Thoracic aorta (tissue), 2 donors: ENCODE measurements at places on chromosomes 11 and 22. TPM values are rescaled to one million over a fixed set of nuclear protein-coding genes. Genes with fewer than 3 reads are reported as not detected.

- H3K27ac ChIP-seq, result no peak overlapping the region
- no peak overlapping the region for H3K4me3 ChIP-seq
- no peaks in the 10 kb centered on the region for H3K36me3 ChIP-seq
- peaks cover 12% of the 10 kb centered on the region for H3K4me1 ChIP-seq
These were observed 90.0 kb downstream of the CCDC81 start for GRCh38 chr11:86464509-86465221.

DNA sequence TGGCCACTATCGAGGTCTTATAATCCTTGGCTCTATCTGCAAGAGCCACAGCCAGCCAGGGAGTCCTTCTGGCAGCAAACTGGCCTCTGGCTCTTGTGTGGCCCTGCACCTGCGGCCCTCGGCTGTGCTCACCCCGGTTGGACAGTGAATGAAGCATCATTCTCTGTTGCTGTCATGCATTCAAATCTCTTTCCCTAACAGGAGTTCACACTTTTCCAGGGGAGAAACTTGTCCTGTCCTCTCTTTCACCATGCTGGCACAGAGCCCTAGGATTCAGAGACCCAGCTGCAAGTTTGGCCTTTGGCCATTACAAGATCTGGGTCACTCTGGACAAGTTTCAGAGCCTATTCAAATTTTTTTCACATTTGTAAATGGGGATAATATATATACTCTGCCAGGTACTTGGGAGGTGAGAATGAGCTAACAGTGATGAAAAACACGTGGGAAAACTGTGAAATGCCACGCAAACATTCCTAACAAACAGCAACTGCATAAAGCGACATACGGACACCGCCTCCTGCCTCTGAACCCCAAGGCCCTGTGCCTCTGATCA is 34.2 kb downstream of the TMEM184B start:
- H3K4me1 ChIP-seq, result peaks cover 17% of the 10 kb centered on the region
- no peak overlapping the region for H3K4me3 ChIP-seq
- peaks cover 10% of the 10 kb centered on the region for H3K36me3 ChIP-seq
- peak overlapping the region; percentile 79 for H3K27ac ChIP-seq
- H3K27me3 ChIP-seq, result no peaks in the 10 kb centered on the region
- DNase-seq, result no peak

DNA sequence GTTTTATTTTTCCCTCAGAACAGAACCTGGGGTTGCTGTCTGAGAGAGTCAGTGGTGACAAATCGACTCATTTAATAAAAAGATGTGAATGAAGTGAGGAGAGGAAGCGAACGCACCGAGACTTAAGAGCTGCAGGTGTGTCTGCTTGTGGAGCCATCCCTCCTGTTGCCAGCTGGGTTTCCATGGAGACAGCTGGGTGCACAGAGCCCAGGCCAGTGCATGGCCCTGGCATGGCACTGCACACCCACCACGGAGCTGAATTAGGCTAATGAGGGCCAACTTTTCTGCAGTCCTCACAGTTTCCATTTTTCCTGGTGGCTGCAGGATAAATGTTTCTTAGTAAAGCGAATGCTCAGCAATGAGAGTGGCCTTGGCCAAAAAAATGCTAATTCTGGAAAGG is 750.2 kb downstream of the OPCML start:
- H3K27ac ChIP-seq, result no peak overlapping the region
- no peaks in the 10 kb centered on the region for H3K27me3 ChIP-seq
- H3K4me3 ChIP-seq, result no peak overlapping the region
- H3K36me3 ChIP-seq, result no peaks in the 10 kb centered on the region
- DNase-seq, result no peak
- no peaks in the 10 kb centered on the region for H3K4me1 ChIP-seq

DNA sequence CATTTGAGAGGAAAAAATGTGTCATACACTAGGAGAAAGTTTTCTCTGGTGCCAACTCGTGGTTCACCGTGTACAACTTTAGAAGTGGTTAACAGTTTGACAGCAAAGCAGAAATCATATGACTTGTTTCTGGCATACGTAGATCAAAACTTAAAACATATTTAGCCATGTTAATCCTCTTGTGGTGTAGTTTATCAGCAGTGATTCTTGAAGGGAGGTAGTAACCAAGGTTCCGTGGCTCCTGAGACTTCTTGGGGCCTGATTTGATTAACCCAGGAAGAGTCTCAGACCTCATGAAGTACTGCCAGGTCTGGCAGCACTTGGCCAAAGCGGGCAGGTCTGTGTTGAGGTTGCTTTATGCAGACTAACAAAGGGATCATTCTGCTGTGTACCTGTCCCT is 40.5 kb downstream of the SREBF2 start:
- no peaks in the 10 kb centered on the region for H3K4me1 ChIP-seq
- H3K4me3 ChIP-seq, result no peak overlapping the region
- DNase-seq, result no peak
- peaks cover 41% of the 10 kb centered on the region for H3K36me3 ChIP-seq
- H3K27ac ChIP-seq, result no peak overlapping the region

Gene RBMXL2
- total RNA-seq, result not detected

DNA sequence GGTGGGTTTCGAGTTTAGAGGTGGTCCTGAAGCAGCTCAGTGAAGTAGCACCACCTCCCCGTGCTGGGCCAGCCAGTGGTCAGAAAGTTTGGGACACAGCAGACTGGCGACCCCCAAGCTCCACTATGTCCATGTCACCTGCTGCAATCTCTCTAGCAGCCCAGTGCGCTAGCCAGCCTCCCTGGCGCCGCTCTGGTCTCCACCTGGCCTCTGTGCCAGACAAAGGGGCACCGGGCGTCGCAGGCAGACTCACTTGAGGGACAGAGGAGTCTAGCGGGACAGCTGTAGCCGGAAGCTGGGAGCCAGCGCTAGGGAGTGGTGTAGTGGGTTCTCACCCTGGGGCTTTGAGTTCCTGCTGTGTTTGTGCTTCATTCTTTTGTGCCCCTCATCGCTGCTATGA is 25.5 kb downstream of the MYBPC3 start:
- no peaks in the 10 kb centered on the region for H3K27me3 ChIP-seq
- H3K27ac ChIP-seq, result no peak overlapping the region
- peaks cover 41% of the 10 kb centered on the region for H3K36me3 ChIP-seq
- no peak overlapping the region for H3K4me3 ChIP-seq

Gene F2
- total RNA-seq, result not detected
